ENCODE measurements at places on chromosomes 7 and 10. TPM values are rescaled to one million over a fixed set of nuclear protein-coding genes. Genes with fewer than 3 reads are reported as not detected.

SFXN2 gene
- 10.6 TPM for total RNA-seq

CH25H gene
- total RNA-seq = 4.8 TPM

ELFN1 gene
- 0.68 TPM for total RNA-seq

AIFM2 gene
- 3.7 TPM for total RNA-seq

BUD31 gene
- total RNA-seq = 98.9 TPM

GPR15LG gene
- total RNA-seq = 404 TPM

ATOH7 gene
- not detected for total RNA-seq

H2BK1 gene
- not detected for total RNA-seq

DNA sequence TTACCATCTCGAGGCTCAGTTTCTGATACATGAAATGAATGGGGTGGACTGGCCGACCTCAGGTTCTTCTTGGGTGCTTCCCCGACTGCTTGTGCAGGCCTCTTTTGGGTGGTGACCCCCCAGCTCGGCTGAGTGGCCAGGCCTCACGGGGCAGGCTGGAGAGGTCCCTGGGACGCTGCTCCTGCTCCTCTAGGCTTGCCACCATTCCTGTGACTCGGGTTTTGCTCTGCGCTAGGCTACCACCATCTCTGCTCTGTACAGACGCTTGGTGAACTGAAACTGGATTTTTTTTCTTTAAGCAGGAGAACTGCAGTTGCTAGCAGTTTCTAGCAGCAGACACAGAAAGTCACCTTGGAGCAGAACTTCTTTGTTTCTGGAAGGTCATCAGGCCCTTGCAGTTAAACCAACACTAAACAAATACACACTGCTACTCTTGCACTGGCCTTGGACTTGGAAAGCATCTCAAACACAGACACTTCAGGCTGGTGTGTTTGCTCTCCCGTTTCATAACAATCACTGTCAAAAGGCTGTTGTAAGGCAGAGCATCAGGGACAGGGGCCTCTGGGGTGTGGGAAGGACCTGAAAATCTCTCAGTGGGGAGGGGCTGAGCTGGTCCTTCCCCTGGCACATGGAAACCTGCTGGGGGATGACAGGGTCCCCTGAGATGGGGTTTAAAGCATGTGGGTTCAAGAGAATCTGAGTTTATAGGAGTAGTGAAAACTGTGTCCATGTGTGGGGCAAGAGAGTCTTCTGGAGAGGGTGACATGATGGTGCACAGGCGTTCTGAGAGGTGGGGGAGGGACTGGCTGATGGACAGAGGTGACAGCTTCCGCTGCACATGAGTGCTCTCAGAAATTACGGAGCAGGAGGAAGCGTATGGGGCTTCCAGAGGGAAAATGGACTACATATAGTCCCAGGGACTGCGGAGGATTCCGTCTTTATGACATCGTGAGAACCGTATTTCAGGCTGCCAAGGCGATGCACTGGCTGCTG, 35.0 kb upstream of the GIMAP8 start:
- no peak for ATAC-seq

DNA sequence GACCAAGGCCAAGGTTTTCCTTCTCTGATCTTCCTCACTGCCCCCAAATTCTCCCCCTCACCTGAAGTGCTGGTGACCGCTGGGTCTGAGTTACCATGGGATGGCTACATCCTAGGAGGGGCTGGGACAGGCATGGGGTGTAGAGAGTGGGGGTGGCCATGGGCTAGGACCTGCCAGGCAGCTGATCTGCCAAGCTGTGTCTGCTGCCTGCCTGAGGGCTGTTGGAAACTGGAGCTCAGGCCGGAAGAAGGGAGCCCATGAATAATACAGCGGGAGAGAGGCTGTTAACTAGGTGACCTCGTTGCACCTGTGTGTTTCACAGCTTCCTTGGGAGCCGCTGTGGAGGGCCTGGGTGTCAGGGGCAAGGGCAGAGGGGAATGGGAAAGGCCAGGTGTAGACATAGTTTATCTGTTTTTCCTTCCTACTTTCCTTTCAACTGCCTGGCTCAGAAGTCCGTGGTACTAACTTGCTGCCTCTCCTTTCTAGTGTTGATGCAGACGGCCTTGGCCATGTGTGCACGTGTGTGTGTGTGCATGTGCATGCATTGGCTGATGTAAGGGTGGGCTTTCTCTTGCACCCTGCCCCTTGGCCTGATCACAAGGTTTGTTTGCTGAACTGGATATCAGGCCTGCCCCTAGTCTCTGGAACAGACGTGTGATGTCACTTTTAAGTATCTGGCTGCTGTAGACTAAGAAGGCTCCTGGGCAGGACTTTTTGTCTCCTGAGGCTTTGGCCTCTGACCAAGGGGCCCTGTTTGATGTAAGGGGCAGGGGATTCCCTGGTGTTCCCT, 11.9 kb downstream of the CDH23 start:
- ATAC-seq = no peak

GRCh38 chr7:147912291-147912690, 678.3 kb upstream of the C7orf33 start:
- no peak for ATAC-seq

DNA sequence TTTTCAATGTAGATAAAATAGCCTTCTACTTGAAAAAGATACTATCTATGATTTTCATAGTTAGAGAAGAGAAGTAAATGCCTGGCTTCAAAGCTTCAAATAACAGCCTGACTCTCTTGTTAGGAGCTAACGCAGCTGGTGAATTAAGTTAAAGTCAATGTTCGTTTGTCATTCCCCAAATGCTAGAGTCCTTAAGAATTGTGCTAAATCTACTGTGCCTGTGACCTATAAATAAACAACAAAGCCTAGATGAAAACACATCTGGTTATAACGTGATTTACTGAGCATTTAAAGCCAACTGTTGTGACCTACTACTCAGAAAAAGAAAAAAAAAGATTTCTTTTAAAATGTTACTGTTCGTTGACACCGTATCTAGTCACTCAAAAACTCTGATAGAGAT, 134.7 kb downstream of the POLR1F start:
- ATAC-seq = no peak

GRCh38 chr10:95413588-95413987, 122.8 kb upstream of the PDLIM1 start:
- ATAC-seq = no peak

- no peak for ATAC-seq
These were observed 434.5 kb downstream of the CCSER2 start for GRCh38 chr10:84762754-84763394.

DNA sequence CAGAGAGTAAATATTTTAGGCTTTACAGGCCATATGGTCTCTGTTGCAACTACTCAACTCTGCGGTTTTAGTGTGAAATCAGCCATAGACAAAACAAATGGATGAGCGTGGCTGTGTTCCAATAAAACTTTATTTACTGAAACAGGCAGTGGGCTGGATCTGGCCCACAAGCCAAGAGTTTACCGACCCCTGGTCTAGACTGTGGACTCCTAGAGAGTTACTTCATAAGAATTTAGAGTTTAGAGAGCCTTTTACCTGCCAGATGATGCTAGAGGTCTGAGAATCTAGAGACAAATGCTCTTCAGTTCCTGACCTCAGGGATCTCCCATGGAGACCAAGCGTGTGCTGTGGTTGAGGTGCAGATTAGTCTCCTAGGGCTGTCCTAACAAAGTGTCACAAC, 174.8 kb downstream of the PTEN start:
- ATAC-seq = no peak

DNA sequence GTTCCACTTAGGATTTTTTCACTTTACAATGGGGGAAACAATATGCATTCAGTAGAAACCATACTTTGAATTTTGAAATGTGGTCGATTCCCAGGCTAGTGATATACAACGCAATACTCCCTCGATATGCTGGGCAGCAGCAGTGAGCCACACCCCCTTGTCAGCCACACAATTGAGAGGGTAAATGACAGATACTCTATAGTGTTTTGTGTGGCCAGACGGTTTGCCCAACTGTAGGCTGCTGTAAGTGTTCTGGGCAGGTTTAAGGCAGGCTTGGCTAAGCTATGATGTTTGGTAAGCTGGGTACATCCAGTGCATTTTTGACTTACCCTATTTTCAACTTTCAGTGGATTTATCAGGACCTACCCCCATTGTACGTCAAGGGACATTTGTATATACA, 169.6 kb upstream of the KIAA1217 start:
- no peak for ATAC-seq

DNA sequence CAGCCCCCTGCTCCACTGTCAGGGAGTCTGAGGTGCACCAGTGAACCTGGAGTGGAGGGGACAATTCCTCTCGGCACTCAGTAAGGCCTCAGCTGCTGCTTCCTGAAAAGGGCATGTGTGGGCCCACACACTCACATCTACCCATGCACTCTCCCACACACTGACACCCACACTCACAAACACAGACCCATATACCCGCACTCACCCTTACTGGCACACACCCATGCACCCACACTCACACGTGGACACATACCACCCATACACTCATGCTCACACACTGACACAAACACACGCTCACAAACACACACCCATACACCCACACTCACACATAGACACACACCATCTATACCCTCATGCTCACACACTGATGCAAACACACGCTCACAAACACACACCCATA, 31.9 kb downstream of the ADAMTS14 start:
- no peak for ATAC-seq

DNA sequence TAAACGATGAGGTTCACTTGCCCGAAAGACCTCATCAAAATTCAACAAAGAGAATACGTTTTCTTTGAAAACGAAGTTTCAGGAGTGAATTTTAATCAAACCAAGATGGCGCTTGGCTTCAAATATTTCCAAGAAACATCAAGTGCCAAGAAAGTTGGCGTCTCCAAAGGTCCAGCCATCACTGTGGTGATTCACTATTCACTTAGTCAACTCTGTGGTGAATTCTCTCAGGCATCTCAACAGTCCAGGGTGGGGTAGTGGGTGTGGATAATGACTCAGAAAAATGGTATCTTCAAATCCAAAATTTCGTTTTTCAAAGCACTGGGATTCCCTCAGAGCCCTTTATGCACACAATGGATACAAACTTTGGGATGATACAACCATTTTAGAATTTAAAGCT, 133.1 kb downstream of the SVIL start:
- ATAC-seq = peak; percentile 90

GRCh38 chr7:23207021-23207420, 25.2 kb downstream of the NUP42 start:
- no peak for ATAC-seq

- no peak for ATAC-seq
These were observed 21.2 kb downstream of the ITGB8 start for GRCh38 chr7:20351901-20352300.

DNA sequence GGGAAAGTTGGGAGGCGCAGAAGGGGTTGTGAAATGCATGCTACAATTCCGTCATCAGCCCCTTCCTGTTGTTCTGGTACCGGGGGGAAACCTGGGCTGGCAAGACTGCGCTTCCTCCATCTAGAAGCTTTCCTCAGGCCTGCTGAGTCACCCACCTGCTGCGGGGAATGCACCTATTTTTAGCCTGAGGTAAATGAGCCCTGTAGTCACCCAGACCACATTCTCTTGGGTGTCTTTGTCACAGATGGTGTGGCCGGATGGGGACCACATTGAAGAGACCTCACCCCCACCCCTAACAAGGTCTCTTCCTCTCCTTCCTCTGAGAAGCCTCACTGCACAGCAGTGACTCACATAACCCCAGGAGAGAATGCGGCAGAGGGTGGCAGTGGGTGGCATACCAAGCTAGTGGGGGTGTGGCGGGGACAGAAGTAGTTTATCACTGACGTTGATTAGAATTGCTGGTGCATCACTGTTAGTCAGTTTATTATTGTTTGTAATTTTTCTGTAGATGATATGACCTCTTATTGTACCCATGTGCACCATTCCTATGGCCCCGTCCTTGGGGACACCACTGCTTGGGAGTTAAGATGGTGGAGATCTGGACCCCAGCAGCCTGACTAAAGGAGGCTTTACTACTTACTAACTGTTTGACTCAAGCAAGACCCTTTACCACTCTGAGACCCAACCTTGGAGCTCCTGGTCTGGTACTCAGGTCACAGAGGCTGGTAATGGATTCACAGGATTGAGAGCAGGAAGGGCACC, 83.0 kb upstream of the DUSP5 start:
- ATAC-seq = peak; percentile 76

GRCh38 chr10:47121336-47121735, 178.7 kb upstream of the GDF10 start:
- no peak for ATAC-seq

DNA sequence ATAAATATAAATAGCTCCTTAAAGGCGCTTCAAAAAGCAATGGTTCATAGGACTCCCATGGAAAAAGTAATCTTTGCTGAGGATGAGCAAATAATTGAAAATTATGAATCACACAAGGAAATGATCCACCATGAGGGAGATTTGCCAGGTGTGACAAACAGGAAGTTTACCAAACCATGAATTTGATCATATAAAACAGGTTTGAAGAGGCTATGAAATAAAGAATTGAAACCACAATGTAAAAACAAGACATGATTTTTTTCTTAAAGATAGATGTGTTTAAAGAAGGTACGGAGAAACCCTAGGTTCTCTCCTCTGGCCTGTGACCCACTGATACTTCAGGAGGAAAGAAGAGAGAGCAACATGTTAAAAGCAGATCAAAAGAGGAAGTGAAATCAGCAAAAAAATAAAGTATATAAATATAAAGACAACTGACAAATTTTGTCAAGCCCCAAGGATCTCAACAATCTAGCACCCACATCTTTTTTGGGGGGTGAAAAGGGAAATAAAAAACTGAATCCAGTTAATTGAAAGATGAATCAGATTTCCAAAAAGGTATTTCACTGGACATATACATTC, 111.3 kb upstream of the ASAH2 start:
- peak; percentile 86 for ATAC-seq

GRCh38 chr10:117536072-117536865, 6.3 kb upstream of the EMX2 start:
- ATAC-seq = no peak

DNA sequence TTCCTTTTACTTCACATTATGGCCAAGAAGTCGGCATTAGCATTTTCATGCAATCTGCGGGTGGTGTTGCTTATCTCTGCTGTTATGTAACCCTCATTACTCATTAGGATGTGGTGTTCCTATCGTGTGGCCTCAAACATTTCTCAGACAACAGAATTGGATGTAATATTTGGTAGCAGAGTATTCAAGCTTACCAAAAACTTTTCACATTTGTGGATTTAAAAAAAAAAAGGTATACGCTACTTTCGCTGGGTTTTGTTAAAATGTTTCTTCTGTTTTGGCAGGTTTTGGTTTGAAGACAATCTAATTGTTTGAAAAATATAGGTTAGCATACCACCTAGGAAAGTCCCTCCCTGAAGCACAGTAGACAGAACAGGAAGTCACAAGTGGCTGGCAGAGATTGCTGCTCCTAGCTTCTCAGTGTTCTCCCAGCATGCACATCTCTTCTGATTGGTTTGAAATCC, 128.8 kb downstream of the GATA3 start:
- no peak for ATAC-seq

DNA sequence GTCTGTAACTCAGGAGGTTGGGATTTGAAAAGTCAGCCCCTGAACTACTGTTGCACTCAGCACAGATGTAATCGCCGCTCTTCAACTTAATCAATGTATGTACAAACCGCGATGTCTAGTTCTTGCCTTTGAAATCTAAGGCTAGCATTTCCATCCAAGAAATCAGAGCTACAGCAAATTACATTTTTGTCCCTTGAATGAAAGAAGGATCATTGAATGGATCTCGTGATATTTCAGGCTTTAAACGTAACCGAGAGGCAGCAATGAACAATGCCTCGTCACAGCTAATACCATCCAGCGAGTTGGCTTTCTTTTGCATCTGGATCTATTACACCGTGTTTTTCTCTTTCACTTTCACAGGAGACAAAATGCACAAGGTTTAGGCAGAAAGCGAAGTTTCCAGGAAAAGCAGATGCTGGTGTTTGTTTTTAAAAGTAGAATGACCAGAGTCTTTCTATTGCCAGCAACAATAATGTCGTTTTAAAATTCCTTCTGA, 5.5 kb downstream of the SKIDA1 start:
- peak; percentile 36 for ATAC-seq

Data from esophagus mucosa (tissue), 1 donor.